ENCODE measurements at places on chromosomes 7 and 10. TPM values are rescaled to one million over a fixed set of nuclear protein-coding genes. Genes with fewer than 3 reads are reported as not detected.

DNA sequence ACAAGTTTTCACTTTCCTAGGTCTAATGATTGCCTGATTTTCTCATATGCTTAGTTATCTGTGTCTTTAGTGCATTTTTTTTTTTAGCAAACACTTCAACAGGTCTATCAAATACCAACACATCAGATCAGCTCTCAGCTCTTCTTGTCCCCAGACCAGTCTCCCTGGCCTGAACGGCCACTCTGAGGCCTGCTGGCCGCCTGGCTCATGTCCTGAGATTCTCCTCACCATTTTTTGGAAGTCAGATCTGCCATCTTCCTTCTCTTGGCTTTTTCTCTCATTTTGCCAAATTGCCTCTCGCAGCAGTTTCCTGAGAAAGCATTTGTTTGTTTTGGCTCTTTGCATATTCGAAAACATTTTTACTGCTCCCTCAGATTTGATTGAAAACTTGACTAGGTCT, 29.3 kb downstream of the PPP2R2D start:
- DNase-seq: no peak

- no peak for DNase-seq
These were observed 1055.4 kb upstream of the AUTS2 start for GRCh38 chr7:68542831-68543230.

DNA sequence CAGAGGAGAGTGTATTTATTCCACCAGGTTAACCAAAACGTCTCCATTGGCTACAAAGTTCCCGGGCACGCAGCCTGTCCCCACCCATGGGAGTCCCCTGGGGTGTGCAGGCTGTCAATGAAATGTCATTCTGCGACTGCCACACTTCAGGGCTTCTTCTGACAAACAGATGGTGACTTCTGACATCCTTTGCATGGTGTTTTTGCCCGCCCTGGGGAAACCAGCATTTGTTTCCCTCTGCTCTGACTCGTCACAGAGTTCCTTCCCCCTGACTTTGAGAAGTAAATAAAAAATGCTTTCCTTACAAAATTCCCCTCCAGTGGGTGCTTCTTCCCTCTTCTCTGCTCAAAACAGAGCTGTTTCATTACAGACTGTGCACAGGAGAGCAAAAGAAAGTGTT, 38.2 kb downstream of the TNS3 start:
- DNase-seq: no peak

DNA sequence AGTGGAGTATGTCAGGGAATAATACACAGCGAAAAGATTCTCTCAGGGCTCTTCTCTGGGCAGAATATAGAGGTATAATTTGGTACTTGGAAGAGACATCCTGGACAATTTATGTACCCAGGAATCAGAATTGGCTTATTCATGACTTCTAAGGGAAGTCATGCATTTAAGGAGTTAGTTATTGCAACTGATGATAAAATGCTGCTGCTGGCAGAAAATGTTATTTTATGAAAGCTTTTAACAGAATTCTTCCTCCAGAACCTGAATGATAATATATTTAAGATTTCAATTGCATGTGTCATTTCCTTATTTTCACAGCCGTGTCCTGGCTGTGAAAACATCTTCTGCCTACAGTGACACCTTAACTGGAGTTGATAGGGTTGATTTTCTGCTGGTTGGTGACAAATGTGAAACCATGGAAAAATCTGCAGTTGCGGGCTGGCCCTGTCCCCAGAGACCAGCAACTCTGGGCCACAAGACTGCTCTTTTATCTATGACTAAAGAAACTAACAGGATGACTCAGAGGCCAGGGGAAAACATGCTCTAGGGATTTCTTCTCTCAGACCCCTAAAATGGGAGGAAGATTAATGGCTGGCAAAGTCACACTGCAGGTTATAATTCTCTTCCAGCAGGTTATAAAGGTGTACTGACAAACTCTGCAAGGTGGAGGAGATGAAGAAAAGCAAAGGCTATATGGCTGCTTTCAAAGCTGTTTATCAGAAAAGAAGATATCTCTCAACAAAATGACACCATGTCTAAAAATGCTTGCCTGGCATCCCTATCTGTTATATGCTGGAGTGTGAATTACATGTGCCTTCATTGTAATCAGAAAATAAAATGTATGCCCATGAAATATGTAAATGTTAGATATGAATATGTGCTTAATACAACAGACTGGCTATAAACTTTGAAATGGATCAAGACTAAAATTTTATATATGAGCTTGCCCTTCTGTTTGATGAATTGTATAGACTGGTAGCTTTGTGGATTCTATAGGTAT, 12.1 kb upstream of the TRUB1 start:
- DNase-seq: no peak

OGA gene
- total RNA-seq: 185 TPM

HDAC9 gene
- total RNA-seq: 60.8 TPM

ITIH5 gene
- 8.4 TPM for total RNA-seq

DNA sequence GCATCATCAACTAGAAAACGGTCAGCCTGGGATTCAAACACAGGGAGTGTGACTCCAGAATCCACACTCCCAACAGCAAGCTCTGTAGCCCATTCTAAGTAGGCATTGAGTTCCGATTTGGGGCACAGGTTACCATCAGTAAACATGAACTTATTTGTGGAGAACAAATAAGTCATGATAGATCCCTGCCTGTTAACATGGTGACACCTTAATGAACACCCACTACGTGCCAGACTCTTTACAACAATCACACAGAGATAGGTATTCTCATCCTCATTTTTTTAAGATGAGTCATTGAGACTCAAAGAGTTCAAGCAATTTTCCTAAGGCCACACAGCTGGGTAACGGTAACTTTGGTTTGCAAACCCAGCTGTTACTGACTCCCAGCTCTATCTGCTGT, 91.5 kb downstream of the LYZL2 start:
- no peak for DNase-seq

HTRA1 gene
- 224 TPM for total RNA-seq

- DNase-seq: no peak
These were observed 17.3 kb upstream of the FOXL3 start for GRCh38 chr7:272631-273030.

TMEM139 gene
- 3.4 TPM for total RNA-seq

DNA sequence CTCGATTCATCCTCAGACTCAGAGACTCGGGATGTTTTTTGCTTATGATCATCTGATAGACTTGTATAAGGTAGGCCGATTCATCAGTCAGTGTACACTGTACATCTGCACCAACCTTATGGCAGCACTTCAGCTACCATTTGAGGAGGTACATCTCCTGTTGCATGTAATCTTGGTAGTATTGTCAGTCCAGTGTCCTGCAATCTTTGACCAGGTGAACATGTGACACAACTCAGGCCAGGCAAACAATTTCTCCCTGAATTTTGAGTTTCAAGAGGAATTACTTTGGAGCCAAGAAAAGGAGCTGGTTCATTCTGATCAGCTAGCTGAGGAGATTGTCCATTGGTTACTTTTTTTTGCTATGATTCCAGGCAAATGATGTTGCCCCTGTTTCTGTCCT, 19.7 kb upstream of the WASL start:
- DNase-seq: no peak

DNA sequence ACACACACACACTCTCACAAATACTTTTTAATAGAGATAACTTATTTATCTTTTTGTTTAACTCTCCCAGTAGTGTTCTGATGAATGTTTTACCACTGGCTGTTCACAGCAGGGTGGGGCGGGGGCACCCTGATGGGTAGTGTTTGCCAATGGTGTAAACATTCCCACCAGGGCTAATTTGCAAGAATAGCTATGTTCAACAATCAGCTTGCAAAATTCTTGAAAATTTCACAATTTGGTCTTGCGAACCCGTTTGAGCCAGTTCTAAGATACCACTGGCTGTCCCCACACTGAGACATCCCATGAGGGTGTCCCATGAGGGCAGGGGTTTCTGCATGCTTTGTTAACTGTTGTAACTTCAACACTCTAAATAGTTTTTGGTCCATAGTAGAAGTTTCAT, 348.5 kb downstream of the CXCL12 start:
- no peak for DNase-seq

- no peak for DNase-seq
These were observed 1.8 kb downstream of the CCM2 start for GRCh38 chr7:45001826-45002225.

FAM25A gene
- not detected for total RNA-seq

DNA sequence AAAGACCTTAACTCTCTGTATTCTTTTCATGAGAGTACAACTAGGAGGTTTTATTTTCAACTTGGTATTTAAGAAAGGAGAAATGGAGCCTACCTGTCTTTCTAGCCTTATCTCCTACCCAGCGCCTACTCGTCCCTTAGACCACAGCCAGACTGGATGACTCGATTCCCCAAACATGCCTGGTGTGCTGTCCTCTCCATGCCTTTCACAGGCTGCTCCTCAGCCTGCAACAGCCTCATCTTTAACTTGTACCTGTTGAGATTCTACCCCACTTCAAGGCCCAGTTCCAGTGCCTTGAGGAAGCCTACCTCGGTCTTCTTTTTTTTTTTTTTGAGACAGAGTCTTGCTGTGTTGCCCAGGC, 29.4 kb downstream of the CPA1 start:
- DNase-seq: no peak

MUC12 gene
- 6.4 TPM for total RNA-seq

DNA sequence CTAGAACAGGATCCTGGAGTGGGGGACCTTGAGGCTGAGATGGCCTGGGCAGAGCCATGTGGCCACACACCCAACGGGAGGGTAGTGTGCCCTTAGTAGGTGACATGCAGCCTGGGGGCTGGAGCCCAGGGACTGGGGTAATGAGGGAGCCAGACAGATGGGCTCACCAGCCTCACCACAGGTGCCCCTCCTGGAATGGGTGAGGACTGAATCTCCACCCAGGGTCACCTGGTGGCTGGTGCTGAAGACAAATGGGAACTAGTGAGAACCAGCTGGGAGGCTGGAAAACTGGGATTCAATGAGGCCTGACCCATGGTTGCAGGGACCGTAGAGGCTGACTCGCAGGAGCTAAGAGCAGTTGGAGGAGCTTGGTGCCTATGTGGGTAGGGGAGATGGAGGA, 6.1 kb downstream of the ZP3 start:
- DNase-seq: no peak

DNA sequence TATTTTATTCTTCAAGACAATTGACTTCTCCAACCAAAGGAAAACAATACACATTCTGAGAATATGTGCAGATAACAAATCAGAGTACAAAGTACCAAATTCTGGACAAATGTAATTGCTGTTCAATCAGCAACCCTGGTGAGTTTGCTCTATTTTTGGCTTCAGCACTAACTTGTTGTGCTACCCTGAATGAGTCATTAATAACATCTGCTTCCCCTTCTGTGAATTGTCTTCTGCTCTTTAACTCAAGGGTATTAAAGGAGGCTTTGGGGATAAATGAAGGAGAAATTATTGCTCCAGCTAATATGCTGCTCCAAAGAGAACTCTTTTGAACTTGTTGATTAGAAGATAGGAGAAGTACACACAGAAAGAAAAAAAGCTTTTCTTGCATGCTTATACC, 459.3 kb downstream of the HTR7 start:
- DNase-seq: no peak

DNA sequence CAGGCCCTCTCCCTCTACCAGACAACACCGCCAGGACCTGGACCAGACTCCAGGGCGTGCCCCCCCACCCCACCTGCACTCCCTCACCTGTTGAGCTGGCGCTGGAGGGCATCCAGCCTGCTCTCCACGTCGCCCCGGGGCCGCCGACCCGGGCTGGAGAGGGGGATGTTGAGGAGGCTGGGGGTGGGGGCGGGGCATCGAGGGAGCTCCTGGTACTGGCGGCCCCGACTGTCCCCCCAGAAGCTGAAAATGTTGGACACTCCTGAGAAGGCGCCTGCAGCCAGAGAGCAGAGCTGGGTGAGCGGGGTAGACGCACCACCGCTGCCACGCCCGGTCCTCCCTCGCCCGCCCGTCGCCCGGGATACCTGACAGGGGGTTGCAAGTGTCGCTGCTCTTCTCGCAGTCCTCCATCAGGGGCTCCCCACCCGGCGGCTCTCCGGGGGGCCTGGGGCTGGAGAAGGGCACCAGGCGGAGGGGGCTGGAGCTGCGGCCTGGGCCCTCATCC, 30.8 kb downstream of the KCNH2 start:
- DNase-seq: no peak

PLA2G12B gene
- total RNA-seq: not detected

DNA sequence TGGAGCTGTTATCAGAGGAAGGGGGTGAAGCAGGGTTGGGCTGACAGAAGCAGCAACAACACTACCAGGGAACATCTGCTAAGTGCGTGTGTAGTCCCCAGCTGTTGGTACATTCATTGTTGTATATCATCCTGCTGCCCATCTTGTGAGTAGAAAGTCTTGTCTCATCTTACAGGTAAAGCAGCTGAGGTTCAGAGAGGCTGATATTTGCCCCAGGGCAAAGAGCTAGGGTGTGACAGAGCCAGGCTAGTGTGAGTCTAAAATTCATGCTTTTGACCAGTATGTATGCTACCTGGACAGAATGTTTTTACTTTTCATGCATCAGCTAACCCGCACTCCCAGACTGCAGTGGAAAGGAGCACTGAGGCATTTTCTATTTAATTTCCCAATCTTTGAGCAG, 221.6 kb downstream of the STK31 start:
- no peak for DNase-seq

GRCh38 chr7:81770728-81771223, 929 bp upstream of the HGF start:
- no peak for DNase-seq

DNA sequence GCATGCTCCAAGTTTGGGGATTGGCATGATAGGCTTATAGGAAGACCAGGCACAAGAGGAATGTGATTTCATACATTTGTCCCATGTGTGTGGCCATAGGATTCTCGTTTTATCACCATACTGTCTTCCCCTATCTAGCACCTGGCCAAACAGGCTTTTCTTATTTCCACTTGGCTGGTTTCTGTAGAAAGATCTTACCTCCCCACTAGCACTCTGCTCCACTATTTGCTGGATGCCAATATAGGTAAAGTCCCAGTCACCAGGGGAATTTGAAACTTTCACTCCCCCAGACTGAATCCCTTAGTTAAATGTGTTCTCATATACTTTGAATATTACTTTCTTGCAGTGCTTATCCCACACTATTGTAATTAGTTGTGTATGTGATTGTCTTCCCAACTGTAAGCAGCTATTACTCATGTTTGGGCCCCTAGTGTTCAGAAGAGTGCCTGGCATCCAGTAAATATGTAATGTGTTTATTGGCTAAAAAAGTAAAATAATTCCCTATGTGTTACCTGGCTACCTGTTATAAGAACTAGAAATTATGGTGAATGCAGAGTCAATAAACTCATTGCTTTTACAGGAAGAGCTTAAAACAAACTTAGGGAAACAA, 109.0 kb downstream of the LRMDA start:
- no peak for DNase-seq

DNA sequence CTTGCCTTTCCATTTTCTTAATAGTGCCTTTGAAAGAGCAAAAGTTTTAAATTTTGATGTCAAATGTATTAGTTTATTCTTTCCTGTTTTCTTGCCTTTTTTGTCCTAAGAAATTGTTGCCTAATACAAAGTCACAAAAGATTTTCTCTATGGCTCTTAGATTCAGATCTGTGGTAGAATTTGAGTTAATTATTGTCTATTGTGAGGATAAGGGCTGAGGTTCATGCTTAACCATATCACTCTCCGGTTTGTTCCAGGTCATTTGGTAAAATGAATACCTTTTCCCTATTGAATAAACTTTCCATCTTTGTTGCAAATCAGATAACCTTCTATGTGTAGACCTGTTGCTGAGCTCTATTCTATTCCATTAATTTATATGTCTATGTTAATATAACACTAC, 96.0 kb downstream of the NOD1 start:
- no peak for DNase-seq

PHYHIPL gene
- total RNA-seq: 129 TPM

EPO gene
- not detected for total RNA-seq
